ENCODE measurements at places on chromosomes 7 and 10. TPM values are rescaled to one million over a fixed set of nuclear protein-coding genes. Genes with fewer than 3 reads are reported as not detected.

DNA sequence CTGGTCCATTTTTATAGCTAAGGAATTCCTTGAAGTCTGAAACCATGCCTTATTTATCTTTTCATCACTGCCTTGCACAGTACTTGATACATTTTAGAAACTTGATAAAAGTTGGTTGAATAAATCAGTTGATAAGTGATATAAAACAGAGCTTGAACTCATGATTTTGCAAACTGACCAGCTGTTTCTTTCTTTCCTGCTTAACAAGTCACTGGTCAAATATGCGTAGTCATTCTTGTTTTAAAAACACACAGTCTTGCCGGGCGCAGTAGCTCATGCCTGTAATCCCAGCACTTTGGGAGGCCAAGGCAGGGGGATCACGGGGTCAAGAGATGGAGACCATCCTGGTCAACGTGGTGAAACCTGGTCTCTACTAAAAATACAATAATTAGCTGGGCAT lies 6.3 kb downstream of the TPST1 start:
- no peak for DNase-seq

The C10orf62 gene
- total RNA-seq: not detected

- DNase-seq: no peak
These were observed 19.2 kb upstream of the PANK1 start for GRCh38 chr10:89664203-89664602.

DNA sequence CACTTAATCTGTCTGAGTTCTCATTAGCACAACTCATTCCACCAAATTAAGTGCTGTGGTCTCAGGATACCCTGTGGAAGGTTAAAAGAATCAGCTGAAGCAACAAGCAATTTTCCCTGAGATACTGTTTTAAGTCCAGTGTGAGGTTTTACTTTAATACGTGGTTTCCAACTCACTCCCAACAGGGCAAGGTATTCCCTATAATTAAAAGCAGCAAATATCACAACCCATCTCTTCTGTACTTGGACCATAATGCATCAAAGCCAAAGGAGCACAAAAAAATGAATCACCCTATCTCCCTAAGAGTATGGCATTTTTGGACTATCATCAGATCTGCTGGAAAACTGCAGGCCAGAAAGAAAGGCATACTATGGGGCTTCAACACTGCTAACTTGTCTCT lies 4.9 kb downstream of the CADPS2 start:
- no peak for DNase-seq

DNA sequence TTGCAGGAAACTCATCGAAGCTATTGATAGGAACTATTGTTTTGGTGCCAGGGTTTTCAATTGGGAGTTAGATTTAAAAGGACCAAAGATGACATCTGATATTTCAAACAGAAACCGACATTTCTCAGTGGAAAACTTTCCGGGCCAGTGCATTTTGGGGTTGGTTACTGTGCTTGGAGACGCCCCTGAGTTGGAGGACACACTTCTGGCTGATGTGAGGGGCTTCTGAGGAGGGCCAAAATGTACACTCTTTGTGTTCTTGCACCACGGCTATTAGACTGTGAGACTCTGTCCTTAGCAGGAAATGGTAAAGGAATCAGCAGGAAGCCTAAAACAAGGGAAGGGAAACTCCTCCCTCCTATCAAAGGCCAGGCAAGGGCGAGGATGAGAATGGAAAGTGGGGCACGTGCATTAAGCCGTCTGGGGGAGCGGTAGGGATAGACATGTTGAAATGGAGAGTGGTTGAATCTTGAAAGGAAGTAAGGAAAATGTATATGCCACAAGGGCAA lies 1.8 kb upstream of the SRGN start:
- no peak for DNase-seq

DNA sequence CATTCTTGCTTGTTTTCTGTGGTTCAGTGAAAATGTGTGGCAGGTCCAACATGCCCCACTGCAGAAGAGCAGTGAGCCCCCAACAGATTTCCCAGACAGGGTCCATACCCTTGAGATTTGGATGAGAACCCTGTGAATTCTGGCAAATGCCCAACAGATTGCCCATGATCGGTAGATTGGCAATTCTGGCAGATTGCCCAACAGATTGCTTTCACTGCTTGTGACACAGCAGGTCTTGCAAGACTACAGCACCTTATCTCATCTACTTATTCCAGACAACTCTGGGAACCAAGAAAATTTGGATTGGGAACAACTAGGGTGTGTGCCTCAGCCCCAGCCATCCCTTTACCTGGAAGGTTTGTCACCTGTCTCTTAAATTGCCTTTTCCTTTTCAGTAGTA lies 143.7 kb upstream of the COL1A2 start:
- no peak for DNase-seq

DNA sequence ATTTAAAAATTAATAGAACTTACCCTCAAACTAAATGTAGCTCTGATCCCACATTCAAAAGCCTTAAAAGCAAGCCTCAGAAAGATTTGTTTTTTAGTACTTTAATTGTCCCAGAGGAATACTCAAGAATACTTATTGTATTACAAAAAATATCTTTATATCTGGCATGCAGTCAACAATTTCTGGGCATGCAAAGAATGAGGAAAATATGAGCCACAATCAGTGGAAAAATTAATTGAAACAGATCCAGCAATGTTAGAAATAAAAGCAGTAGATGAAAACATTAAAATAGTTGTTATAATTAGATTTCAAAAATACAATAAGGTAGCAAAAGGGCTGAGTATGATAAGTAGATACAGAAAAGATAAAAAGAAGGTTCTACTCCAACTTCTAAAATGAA lies 154.7 kb downstream of the PON1 start:
- DNase-seq: no peak

DNA sequence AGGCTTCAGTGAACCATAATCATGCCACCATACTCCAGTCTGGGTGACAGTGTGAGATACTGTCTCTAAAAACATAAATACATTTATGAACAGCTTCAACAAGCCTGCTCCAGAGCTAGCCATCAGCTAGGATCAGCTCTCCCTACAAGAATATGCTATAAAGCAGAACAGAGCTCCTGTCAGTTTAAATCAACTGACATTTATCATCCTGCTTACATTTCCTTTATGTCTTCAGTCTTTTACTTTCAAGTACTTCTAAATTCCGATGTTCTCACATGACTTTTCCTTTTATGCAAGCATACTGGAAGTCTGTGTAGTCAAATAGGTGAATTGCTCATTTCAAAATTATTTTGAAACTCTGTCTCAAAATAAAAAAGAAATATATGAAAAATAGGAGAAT lies 64.6 kb downstream of the COA1 start:
- DNase-seq: no peak

DNA sequence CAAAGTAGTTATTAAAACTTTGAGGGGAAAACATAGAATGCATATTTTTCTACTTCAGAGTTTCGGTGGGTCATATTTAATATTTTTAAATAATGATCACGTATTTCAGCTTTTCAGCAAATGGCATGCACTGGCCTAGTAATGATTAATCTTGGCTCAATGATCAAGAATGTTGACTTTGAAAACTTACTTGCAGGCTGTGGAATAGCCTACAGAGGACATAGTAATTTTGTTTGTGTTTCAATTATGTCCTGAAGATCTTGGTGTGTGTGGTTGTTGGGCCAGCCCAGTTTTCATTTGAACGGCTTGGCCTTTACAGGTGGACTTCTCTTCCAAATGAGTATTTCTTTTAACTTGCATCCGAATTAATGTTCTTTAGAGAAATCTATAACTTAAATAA lies 35.1 kb downstream of the ADD3 start:
- DNase-seq: no peak

- DNase-seq: no peak
These were observed 51.4 kb upstream of the PDCD4 start for GRCh38 chr10:110820321-110820814.

GRCh38 chr10:69490876-69491275 lies 39.6 kb downstream of the TSPAN15 start:
- no peak for DNase-seq

- peak; percentile 84 for DNase-seq
These were observed 32.8 kb downstream of the CPVL start for GRCh38 chr7:29113384-29114102.

The GCK gene
- not detected for total RNA-seq

DNA sequence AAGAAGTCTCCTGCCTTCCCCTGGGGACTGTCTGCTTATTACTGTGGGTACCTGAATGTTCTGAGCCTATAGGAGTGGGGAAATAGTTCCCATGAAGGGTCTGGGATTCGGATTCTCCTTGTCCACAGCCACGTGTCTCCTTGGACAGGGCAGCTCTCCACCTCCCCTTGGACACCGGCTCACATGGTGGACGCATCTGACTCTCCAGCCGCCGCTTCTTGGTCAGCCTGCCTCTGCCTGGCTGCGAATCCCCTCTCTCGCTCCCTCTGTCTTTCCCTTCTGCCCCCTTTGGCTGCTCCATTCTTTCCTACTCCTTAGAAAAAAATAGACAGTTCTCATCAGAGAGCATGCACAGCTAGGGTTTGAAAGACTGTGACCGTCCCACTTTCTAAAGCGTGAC lies 46.9 kb downstream of the JAKMIP3 start:
- DNase-seq: no peak

GRCh38 chr10:18860631-18861240 lies 187.9 kb upstream of the MALRD1 start:
- no peak for DNase-seq

GRCh38 chr7:7553386-7553785 lies 13.3 kb upstream of the MIOS start:
- DNase-seq: no peak

The PLAU gene
- not detected for total RNA-seq

- DNase-seq: no peak
These were observed 643.7 kb downstream of the INHBA start for GRCh38 chr7:41058986-41059741.

The EBF3 gene
- 23.6 TPM for total RNA-seq

GRCh38 chr10:130301021-130301892 lies 165.1 kb downstream of the GLRX3 start:
- peak; percentile 30 for DNase-seq

- no peak for DNase-seq
These were observed 255.5 kb downstream of the MAD1L1 start for GRCh38 chr7:1977059-1977875.

DNA sequence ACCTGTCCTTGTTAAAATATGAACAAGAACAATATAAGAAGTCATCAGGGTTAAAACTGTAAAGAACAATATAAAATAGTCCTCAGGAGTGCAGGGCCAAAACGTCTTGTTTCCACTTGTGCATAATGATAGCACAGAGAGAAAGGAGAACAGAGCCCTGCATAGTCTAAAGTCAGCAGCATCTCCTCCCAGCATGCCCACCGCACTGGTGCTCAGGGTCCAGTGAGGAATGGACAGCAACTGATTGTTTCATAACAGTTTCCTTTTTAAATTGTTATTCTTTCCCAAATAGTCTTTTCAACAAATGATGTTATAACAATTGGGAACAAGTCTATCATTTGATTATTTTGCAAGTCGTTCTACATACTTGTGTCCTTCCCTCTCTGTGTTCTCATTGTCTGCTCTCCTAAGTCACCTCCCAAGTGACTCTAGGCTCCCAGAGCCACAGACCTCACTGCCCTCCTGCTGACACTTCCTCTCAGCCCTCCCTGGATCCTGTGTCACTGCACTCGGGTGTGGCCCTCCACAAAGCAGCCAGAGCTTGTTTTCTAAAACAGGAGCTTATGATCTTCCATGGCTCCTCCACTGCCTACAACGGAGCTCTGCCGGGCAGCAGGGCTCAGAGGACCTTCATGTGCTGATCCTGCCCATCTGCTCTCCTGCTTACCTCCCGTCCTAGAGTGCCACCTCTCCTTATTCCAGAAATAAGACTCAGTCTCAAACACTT lies 27.6 kb downstream of the COBL start:
- DNase-seq: no peak

The ERCC6 gene
- total RNA-seq: 11.4 TPM

The STEAP4 gene
- total RNA-seq: not detected

DNA sequence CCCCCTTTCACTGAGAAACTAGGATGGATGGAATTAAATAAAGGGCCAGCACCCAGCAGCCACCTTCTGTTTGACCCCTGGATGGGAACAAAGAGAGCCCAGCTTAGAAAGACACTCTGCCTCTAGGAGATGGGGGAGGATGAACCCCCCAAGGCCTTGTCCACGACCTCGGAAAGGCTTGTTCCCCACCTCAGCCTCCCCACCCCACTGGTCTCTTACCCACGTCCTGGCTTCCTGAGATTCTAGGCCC lies 9.7 kb downstream of the ITPRIP start:
- no peak for DNase-seq

DNA sequence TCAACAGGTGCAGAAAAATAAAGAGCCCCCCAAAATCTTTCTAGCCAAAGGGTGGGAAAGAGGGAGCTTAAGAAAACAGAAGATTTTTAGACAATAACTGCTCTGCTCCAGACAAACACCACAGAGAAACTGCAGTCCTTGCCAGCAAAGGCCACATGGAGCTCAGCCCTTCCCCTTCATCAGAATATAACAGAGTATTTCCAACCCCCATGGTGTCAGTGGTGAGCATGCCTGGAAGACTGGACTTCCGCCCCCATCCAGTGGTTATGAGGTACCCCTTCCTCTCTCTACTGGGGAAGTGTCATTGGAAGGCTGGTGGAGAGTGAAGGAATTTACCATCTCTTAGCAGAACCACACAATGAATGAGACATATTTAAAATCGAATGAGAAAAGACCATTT lies 1007.3 kb upstream of the CELF2 start:
- DNase-seq: no peak

- no peak for DNase-seq
These were observed 149.9 kb downstream of the CPED1 start for GRCh38 chr7:121138262-121138933.

DNA sequence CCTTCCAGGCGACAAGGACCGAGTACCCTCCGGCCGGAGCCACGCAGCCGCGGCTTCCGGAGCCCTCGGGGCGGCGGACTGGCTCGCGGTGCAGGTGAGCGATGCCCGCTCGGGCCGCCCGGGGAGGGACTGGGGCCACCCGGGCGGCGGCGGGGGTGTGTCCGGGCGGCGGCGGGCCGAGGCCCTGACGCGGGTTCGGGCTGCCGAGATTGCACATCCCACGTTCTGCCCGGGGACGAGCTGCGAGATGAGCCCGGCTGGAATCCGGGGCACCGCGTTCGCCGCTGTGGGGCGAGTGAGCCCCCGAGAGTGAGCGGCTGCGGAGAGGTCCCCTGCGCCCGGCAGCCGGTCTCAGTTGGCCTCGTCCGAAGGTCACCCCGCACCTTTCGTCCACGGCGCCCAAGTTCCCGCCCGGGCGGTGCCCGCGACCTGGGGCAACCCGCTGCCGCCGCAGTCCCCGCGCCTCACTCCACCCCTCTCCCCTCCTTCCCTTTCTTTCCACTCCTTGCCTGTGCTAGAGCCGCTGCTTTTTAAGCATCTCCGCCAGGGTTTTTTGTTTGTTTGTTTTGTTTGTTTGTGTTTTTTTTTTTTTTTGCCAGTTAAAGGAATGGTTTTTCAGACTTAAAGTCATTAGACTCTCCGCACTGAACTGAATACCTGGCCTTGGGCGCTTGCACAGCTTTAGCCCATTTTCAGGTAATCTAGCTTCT lies 515 bp downstream of the RALA start:
- peak; percentile 22 for DNase-seq

Measured in SK-MEL-5 (cell line).